CD4-positive, alpha-beta T cell treated with Interleukin-4 for 4 hours (primary cell): ENCODE measurements at places on chromosomes 11 and 22.
A peak's percentile ranks its signal among the peaks of the same experiment; 100 is the strongest.

- DNase-seq, result no peak
Observed at GRCh38 chr22:19035474-19036228, 86.6 kb downstream of the DGCR2 start.

DNA sequence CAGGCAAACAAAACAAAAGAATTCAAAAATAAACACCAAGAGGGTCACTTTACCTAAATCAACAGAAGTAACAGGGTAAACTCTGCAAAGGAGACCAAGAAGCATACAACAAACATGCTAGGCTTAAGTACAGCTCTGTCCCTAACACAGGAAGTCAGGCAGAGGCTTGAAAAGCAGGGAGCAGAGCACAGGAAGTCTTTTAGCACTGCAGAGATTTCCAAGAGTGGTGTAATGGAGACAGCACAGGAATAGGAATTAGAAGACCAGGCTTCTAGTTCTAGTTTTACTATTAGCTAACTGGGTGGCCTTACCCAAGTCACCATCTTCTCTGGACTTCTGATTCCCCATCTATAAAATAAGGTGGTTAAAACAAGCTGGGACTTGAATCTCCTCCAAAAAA is 1.9 kb downstream of the RBFOX2 start:
- DNase-seq, result no peak

- no peak for DNase-seq
Observed at GRCh38 chr11:122625976-122626665, 29.4 kb upstream of the UBASH3B start.

DNA sequence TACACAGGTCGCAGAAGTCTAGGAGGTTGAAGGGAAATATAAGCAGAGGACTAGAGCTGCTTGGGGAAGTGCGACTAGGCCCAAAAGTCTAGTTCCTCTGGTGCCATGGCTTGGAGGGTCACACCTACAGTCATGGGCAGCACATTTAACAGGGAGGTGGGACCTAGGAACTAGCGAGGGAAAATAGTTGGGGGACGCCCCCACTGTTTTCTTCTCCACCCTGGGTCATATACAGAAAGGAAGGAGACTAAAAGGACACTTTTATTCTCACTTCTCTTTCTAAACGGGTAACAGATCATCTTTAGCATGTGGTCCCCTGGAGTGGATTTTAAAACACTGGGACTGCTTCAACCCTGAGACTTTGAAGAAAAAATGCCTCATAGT is 16.6 kb downstream of the APIP start:
- DNase-seq, result no peak

GRCh38 chr11:64086258-64087123 is 50.8 kb downstream of the FLRT1 start:
- DNase-seq, result no peak

DNA sequence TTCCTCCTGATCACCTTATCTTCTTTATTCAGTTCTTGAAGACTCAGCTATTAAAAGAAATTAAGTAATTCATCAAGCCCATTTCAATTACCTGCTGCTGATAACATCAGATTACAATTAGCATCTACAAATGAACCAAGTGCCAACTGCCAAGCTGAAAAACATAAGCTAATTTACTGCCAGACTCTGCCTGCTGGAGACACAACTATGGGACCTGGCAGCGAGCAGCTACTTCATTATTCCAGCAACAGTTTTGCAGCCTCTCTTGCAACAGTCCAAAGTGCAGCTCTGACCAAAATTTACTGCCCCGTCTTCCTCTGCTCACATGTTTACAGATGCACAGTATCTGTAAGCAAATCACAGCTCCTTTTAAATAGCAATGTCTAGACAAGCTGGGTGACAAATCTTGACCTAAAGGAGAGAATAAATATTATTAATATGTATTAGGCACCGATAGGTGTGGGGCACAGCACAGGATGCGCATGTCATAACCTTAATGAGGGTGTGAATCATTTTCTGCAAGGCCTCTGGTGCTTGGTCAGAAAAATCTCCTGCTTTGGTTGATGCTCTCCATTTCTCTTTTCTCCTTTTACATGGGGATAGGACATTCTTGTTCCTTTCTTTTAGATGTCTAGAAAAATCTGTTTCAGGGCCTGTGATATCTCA is 232.2 kb upstream of the PITPNB start:
- DNase-seq, result no peak

GRCh38 chr11:79374727-79375126 is 66.1 kb downstream of the TENM4 start:
- no peak for DNase-seq

DNA sequence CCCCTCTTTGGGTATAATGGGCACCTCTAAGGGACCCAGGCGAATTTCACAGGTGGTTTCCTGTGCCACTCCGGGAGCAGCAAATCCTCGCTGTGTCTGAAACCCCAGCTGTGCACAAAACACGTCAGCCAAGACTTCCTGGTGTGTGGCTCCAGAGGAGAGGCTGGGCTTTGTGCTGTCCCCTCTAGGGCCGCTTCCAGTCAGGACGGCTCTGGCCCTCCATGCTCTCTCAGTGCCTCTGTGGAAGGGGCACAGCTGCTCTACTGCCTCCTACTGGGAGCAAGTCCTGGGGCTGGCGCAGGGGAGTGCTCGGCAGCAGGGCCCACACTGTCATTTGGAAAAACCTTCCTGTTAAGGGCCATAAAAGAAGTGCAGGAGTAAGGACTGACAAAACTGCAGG is 23.7 kb upstream of the ARFGAP3 start:
- no peak for DNase-seq

- DNase-seq, result no peak
Observed at GRCh38 chr11:11584530-11584810, 37.3 kb downstream of the GALNT18 start.

DNA sequence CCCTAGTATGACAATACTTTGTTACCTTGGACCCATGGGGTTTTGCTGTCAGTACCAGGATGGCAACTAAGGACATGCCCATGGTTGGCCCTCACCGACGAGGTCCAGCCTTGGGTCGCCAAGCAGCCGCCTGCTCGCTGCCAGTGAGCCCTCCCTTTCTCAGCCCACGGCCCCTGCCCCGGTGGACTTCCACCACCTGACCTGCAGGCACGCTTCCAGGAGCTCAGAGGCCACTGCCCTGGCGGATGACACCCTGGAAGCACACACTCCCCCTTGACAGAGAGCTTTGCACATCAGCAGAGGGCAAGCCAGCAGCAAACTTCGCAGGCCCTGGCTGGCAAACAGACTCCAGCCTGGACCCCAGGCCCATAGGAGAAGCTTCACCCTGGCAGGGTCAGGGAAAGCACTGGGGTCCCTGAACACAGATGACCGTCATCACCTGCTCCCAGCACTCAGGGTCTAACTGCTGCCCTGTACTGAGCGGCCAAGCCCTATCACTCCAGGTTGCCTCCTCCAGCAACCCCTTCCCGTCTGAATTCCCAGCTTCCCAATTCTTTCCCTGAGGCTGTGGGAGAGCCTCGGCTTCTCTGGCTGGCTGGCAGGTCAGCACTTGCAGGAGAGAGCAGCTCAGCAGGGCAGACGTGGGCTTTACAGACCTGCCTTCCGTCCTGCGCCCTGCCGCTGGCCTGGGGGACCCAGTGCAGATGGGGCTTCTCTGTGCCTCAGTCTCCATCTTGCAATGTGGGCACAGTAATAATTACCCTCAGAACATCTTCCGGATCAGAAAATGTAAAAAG is 2.7 kb upstream of the PPARA start:
- DNase-seq, result no peak

DNA sequence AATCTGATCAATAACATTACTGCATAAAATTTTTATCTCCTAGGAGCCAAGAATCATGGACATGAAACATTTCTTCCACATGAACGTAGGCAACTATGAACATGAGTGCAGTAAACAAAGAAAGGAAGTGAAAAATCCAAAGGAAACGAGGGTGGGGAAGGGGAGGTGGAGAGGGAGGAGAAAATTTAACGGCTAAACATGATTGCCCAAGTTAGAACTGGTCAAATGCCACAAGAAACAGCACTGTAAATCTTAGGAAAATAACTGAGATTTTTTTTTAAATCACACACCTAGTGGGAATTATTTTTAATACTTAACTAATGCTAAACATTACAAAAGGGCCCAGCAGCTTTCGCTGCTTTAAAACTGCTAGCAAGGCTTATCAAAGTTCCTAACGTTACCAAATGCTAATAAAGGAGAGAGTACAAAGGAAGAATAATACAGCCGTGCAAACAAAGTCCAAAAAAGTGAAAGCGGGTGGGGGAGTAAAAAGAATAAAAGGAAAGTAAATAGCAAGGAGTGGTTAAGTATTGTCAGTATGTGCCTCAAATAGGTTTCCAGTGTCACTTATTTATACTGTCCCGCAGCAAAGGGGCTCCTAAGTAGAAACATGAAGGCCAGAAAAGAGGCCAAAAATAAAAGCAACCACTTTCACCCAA is 13.7 kb downstream of the NARS2 start:
- peak; percentile 8 for DNase-seq

GRCh38 chr22:32842486-32842885 is 41.0 kb downstream of the TIMP3 start:
- DNase-seq, result no peak

DNA sequence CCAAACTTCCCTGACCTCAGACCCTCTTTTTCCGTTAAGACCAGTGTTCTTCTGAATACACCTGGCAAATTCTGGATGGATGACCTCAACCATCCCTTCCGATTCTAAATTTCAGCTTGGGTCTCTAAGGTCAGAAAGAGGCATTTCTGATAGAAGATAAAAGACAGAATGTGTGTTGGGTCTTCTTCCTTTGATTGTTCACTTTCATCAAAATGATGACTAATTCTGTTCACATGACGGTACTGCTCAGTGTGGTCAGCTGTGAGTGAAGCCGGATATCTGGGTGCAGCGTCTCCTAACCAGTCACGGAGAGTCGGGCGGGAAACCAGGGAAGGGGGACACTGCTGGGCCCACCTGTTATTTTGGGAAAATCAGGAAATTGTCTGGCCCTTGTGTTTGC is 151.6 kb upstream of the NAV2 start:
- no peak for DNase-seq

- DNase-seq, result no peak
Observed at GRCh38 chr11:128576555-128576954, 10.8 kb downstream of the ETS1 start.

DNA sequence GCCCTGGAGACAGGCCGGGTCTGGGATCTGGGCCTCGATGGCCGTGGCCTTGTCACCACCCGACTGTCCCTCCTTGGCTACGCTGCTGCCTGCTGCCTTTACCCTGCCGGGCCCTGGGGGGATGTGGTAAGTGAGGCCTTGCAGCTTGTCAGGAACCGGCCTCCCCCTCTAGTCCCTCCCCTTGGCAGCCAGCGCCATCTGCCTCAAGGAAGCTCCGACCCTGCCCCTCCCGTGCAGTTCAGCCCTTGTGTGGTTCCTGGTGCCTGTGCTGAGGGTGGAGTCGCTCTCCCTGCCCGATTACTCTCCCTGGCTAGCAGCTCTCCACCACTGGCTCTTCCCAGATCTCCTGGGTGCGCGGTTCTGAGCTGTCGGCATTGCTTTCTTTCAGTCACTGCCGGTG is 33.7 kb downstream of the CTTN start:
- DNase-seq, result no peak

DNA sequence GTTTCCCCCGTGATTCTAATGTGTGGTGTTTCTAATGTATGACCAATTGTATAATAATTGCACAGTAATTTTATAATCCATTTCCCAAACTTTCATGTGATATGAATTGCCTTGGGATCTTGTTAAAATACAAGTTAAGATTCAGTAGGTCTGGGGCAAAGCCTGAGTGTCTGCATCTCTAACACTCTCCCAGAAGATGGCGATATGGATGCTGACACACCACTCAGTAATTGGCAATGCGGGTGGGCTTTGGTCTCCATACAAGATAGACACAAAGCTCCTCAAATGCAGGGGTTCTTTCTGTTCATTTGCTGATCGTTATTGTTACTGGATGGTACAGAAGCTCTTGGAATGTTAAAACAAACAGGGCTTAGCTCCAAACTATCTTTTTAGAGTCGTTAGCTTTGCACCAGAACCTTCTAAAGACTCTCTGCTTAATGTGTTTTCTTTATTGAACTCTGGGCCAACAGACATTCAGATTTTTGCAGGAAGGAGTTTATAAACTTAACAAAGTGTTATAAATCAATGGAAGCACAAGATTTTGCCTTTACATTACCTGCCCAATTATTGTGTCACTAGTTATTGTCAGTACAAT is 45.4 kb upstream of the ANO3 start:
- DNase-seq, result no peak

GRCh38 chr22:50621356-50621880 is 6.5 kb downstream of the ARSA start:
- peak; percentile 66 for DNase-seq

GRCh38 chr11:104332110-104332509 is 168.2 kb upstream of the PDGFD start:
- no peak for DNase-seq

DNA sequence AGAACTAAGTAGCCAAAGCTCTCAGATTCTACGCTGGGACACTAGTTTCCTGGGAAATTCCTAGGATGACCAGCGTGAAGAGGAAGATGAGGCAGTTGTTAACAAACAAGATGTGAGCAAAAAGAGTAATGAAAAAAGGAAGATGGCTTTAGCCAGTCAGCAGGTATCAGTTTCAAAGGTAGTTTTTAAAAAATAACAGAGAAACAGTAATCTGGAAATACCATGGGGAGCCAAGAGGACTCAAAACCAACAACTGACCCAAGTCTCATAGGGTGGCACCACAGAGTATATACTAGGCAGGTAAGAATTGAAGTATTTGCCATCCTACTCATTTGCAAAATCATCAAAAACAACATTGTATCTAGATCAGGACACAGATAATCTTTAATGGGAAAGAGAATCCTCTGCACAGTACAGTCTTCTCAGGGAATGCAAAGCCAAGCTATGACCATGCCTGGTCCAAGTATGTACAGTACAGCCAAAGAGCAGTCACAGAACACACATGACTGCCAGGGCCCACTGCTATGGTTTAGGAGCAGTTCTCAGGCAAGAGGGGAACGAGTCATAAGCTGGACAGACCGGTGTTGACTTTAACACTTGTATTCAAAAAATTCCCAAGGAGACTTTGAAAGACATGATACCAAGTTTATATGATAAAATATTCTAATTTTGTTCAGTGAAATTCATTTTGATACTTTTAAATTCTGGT is 20.6 kb downstream of the MSANTD4 start:
- no peak for DNase-seq

- DNase-seq, result no peak
Observed at GRCh38 chr11:18523084-18523483, 3.7 kb downstream of the TSG101 start.

DNA sequence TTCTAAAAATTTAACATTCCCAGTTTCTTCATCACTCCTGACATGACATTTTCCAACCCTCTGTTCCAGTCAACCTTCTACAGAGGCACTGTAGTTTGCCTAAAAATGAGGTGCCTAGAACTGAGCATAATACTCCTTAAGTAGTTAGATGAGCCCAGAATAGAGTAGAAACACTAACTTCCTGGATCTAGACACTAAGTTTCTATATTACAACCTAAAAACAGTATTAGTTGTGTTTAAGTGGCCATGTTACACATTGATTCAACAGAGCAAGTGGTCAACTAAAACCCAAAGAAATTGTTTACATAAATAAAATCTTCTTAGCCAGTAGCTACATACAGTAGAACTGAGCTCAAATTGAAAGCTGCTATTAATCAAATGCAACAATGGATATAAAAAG is 1.3 kb downstream of the HPS5 start:
- no peak for DNase-seq

- no peak for DNase-seq
Observed at GRCh38 chr11:79960461-79960860, 519.6 kb upstream of the TENM4 start.

GRCh38 chr11:72380132-72380503 is 54.2 kb downstream of the CLPB start:
- no peak for DNase-seq

GRCh38 chr11:65773784-65774411 is 6.9 kb downstream of the AP5B1 start:
- no peak for DNase-seq

GRCh38 chr11:70535191-70535971 is 137.1 kb downstream of the CTTN start:
- no peak for DNase-seq

GRCh38 chr22:36197065-36197440 is 4.6 kb downstream of the APOL4 start:
- no peak for DNase-seq
